ENCODE measurements at places on chromosomes 12 and 14.

DNA sequence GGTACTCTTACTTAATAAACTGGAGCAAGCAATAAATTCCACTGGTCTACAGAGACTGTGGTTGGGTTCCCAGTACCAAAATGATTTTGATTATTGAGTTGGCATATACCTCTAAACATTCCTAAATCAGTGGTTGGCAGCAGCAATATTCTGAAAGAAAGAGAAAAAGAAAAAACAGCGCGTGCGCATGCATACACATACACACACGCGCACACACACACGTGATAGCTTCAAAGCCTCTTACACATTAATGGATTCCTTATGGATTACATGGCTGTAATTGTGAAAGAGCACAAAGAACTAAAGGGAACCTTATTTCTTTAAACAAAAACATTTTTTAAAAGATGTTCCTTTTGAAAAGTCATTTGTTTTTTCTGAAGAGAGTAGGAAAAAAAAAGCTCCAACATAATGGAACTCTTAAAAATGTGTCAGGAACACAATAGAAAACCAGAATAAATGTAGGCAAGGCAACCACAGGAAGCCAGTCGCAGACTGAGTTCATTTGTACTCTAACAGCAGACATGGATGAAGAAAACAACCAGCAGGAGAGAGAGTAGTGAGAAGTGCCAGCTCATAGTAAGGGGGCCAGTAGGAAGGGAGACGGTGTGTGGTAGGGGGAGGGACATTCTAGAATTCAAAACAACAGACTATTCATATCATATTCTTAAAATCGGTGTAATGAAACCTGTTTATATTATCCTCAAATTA, 80.0 kb downstream of the DRAM1 start:
- DNase-seq = no peak

GRCh38 chr12:83538361-83538965, 851.8 kb downstream of the TMTC2 start:
- no peak for DNase-seq

DNA sequence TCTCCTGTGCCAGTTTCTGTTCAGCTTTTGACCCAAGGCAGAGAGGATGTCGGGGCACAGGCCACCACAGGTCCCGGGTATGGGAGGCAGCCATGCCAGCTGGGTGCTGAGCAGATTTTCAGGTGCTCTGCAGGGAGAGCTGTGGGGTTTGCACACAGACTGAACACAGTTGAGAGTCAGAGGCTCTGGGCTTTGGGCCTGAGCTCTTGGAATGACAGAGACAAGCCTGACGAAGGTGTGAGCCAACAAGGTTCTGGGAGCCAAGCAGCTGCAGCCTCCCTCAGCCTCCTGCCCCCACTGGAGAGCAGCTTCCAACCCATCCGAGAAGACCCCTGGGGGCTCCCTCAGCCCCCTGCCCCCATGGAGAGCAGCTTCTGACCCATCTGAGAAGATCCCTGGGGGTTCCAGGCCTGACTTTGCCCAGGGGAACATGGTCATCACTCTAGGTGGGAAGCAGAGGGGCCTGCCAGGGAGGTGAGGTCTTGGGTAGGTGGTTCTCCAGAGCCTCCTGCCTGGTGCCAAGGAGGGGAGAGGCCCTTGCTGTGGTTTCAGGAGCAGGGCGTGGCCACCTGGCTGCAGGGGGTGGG, 13.8 kb downstream of the FBRSL1 start:
- no peak for DNase-seq

DNA sequence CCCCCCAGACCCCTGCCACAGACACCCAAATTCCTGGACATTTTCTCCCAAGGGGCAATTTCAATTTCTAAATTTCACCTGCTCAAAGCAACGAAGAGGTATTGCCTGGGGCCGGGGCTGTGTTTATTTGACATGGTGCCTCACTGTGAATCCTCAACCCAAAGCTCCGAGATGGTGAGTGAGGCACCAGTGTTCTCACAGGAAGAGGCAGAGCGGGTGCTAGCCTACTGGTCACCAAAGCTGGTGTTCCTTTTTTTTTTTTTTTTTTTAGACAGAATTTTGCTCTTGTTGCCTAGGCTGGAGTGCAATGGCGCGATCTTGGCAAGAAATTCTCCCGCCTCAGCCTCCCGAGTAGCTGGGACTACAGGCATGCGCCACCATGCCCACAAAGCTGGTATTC, 14.8 kb upstream of the SH2B3 start:
- DNase-seq = no peak

- no peak for DNase-seq
These were observed 195.9 kb upstream of the PLEKHG7 start for GRCh38 chr12:92506891-92507290.

DNA sequence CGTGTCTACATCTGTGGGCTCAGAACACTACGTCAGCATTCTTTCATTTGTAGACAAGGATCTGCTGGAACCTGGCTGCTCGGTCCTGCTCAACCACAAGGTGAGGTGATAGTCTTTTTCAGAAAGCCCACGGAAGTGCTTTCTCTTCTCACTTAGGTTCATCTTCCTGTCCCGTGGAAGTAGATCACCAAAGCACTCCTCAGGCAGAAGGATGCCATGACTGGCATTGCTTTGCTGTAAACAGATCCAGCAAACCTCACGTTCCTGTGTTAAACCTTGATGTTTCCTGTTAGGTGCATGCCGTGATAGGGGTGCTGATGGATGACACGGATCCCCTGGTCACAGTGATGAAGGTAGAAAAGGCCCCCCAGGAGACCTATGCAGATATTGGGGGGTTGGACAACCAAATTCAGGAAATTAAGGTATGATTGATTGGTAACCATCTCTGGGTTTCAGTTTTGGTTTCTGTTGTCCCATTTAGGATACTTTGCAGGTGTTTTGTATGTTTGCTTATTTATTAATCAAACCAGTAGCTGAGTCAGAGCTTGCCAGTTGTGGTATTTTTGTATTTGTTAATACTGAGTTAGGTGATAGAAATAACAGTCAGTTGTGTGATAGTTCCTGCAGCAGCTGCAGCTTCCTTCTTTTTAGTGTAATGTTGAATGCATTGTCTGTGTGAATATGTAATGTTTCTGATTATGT, 7.5 kb downstream of the PSMC1 start:
- no peak for DNase-seq

DNA sequence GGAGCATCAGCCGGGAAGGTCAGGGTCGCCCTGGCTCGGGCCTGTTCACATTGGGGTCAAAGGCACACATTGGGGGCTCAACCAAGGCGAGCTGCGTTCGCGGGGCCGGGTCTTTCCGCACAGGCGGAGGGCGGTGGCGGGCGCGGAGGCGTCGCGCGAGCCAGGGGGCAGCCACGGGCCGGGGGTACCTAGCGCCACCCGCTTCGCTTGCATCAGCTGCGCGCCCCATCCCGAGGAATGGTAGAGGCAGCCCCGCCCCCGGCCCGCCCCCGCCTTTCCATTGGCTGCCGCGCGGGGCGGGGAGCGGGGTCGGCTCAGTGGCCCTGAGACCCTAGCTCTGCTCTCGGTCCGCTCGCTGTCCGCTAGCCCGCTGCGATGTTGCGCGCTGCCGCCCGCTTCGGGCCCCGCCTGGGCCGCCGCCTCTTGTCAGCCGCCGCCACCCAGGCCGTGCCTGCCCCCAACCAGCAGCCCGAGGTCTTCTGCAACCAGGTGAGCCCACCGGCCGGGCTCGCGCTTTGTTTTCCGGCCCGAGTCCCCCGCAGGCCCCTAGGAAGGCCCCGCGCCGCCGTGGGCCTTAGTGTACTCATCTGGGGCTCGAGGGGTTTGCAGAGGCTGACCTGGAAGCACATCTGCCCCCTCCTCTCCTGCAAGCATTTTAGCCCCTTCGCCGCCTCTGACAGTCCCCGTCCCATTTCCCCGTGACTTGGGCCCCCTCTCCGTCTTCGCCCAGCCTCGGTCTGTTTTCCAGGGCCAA, at the start of gene ALDH2:
TSS of gene ALDH2 (plus strand) at position 326 of the 754 bp plus-strand sequence. CDS start at position 376, 50 bp downstream.
- peak; percentile 88 for DNase-seq

DNA sequence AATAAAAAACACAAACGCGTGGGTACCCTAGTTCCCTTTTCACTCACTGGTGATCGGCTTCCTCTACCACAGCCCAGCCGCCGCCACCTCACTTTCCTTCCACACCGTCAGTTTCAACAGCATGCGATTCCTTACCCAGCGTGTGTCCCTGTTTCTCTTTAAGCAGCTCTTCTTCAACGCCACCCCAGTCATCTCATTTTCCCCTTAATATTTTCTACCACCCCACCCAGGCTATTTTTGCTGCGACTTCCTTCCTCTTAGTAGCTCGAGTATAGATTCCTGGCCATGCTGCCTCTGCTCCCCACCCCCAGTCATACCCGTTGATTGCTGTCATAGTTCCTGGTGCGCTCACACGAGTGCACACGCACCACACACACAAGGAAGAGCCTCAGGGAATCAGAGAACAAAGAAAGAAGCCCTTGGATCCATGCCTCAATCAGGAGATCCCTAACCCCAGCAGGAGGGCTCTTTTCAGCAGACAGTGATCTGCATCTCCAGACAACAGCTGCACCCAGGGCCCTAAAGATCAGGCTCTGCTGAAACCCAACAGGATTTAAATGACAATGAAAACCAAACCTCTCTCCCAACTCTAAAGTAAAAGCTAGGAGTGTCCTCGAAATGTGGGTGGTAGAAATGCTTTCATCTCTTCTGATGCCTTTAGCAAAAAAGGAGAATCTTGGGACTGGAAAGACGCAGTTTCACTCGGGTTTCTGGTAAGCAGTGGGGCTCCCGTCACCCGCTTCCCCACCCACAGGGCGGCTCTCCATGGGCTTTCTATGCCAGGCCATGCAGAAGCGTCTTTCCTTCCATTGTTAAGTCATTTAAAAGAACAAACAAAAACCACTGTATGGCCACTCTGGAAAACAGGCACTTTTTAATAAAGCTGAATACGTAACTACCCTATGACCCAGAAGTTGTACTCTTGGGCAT, 23.8 kb downstream of the VPS37B start:
- DNase-seq = no peak

- no peak for DNase-seq
These were observed 17.4 kb downstream of the EGLN3 start for GRCh38 chr14:33933386-33933933.

DNA sequence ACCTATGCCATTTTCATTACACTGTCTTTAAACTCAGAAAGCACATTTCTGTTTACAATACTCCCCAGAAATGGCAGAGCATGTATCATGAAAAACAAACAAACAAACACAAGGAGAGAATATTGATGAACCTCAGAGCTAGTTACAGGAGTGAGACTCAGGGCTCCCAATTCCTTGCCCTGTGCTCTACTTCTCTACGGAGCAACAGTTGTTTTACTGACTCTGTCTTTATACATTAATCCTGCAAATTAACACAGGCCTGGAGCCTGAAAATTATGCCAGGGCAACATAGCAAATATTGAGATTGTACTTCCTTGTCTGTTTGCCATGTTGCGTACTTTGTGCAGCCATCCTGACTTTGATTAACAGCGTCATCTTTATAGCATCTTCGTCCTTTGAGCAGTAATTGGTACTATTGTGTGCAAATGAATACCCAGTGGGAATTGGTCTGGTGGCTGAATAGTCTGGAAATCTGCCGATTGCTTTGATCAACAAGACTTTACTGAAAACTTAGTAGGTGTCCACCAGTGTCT, 15.2 kb upstream of the AKAP6 start:
- DNase-seq = no peak

- no peak for DNase-seq
These were observed 24.1 kb downstream of the CEP83 start for GRCh38 chr12:94435511-94435927.

DNA sequence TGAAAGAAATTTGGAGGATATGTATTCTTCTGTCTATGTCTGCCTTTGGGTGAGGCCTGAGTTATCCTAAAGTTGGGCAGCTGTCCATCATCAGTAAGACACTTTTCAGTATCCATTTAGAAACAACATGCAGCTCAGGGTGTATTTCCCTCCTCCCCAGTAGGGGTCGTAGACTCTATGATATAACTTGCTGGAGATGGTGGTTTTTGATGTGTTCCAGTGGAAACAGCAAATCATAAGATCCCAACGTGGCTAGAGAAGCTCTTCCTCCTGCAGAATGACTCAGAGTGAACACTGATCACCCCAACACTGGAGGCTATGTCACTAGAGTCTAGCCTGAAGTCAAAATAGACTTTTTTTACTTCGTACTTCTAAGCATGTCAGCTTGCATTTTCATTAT, 331.6 kb upstream of the STXBP6 start:
- no peak for DNase-seq

GRCh38 chr12:124098101-124098757, 125.2 kb downstream of the ZNF664 start:
- no peak for DNase-seq

DNA sequence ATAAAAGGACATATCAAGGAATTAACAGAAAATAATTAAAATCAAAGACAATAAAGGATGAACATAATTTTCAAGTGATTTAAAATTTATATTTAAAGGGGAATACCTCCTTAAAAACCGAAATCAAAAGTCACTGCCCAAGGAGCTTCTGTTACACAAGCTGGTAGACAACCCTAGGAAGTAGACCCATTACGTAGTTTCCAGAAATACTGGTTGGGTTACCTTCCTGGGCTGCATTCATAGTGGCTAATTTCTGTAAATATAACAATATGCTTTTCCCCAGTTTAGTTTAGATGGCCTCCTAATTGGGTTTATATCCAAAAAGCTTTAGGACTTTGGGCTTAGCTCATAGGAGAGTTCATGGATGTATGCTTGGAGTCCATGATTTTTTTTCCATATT, 2.1 kb upstream of the EDDM3A start:
- DNase-seq = no peak

GRCh38 chr12:39975374-39975918, 130.4 kb downstream of the SLC2A13 start:
- no peak for DNase-seq

DNA sequence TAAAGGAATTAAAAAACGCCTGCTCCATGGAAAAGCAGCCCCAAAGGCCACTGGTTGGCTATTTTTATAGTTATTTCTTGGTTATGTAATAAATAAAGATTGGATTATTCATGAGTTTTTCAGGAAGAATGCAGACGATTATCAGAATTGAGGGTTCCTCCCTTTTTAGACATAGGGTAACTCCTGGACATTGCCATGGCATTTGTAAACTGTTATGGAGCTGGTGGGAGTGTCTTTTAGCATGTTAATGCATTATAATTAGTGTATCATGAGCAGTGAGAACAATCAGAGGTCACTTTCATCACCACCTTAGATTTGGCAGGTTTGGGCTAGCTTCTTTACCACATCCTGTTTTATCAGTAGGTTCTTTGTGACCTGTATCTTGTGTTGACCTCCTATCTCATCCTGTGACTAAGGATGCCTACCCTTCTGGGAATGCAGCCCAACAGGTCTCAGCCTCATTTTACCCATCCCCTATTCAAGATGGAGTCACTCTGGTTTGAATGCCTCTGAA, 728.7 kb downstream of the GALC start:
- no peak for DNase-seq

- no peak for DNase-seq
These were observed 4.7 kb downstream of the FOS start for GRCh38 chr14:75283162-75283832.

GRCh38 chr12:122293081-122293480, 26.8 kb upstream of the VPS33A start:
- DNase-seq = no peak

DNA sequence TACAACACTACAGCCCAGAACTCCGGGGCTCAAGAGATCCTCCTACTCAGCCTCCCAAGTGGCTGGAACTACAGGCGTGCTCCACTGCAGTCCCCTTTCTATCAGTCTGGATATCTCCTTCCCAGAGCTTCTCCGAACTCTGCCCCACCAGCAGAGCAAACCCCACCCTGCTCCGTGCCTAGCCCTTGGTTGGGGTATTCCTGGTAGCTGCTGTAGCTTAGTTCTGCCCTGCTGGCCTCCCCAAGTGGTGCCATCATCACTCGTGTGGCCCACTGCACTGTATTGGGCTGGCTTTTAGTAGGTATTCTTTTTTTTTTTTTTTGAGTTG, 9.5 kb downstream of the HSP90AA1 start:
- DNase-seq = no peak

Measured in right kidney (tissue), 9 donors.